ENCODE measurements at places on chromosomes 3 and 15.

DNA sequence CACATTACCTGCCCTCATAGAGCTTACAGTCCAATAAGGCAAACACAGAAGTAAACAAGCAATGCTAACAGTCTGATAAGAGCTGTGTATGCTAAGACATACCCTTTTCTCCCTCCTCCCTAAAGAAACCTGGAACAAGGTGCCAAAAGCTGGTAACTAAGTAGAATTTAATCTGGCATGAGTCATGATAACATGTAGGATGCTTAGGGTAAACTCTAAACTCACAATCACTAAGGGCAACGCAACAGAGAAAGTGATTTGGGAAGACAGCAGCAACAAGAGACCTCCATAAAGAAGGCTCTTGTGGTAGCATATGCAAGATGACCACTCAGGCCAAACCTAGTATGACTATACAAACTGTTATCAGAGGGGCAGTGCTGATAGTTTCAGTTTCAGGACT, 55.5 kb downstream of the MYO1E start:
- DNase-seq, result no peak

GRCh38 chr15:84671211-84671610, 13.2 kb upstream of the NMB start:
- DNase-seq, result no peak

DNA sequence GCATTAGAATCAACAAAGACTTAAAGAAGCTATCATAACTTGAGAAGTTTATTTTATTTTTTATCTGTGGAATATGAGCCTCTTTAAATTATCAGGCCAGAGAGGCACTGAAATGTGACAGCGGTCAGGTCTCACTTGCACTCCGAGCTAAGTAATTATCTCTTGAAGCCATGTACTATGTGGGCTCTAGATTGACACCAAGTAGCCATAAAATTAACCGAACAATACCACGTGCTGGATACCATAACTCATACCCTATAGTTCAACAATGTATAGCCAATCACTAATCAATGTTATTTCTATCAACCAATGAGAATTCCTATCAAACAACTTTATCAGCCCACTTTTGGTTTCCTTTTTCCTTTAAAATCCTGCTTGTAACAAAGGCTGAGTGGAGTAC, 299.3 kb downstream of the TBC1D5 start:
- no peak for DNase-seq

- no peak for DNase-seq
Observed at GRCh38 chr3:48548729-48549705, 7.6 kb downstream of the PFKFB4 start.

Measured in cortex of kidney (tissue), 1 donor.